ENCODE measurements at places on chromosomes 11 and 22.

GRCh38 chr11:8503910-8504364 is 90.1 kb downstream of the STK33 start:
- DNase-seq = no peak

DNA sequence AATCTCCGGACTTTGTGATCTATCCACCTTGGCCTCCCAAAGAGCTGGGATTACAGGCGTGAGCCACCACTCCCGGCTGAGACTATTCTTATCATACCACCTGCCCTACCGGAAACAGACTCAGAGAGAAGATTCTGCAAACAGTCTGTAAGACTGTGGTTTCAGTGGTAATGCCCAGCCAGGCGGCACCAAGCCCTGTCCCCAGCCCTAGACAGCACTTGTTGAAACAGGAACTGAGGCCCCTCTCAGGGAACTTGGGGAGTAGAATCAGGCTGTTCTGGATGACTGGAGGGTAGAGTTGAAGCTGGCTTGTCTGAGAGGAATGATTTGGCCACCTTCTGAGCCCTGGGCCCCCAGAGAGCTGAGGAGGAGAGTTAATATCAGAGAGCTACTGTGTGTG is 1.3 kb upstream of the INSC start:
- DNase-seq = no peak

DNA sequence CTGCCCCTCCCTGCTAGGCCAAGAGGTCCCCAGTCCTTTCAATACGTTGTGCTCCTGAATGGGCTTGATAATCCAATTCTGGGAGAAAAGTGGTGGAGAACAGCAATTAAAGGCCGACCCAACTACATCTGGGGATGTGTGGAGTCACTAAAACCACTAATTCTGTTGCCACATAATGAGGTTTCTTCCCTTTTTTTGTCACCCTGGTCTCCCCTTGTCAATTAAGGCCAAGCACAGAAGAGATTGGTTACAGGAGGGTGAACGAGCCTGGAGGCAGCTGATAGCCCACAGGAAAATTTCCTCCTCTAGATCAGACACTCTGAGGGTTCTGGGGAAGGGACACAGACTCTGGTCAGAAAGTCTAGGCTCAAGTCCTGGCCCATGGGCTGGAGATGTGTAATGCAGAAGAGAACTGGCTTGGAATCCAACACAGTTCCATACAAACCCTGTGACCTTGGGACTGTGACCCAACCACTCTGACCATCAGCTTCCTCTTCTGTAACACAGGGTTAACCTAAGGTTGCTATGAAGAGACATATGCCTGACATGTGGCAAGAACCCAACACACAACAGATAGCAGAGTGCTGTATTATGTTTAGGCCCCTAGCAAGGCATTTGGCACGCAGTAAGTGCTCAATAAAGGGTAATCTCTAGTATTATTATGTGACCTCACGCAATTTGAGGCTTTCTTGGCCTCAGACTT is 146.4 kb downstream of the CHST1 start:
- no peak for DNase-seq

GRCh38 chr22:40594346-40594745 is 42.2 kb downstream of the MRTFA start:
- no peak for DNase-seq

DNA sequence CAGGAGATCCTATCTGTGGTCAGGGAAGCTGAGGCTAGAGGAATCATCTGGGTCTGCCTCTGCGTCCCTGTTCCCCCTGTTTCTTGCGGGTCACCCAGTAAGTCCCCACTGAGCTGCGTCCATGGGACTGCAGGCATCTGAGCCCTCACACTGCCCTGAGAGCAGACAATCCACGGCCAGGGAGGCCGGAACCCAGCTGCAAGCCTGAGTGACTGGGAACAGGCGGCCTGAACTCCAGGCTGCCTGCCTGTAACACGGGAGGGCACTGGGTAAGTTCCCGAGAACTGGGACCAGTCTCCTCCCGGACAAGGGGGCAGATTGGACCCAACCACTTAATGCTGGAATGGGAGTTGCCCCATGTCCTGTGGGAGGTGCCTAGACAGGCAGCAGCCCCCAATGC is 727.4 kb downstream of the BRD1 start:
- DNase-seq = no peak

- DNase-seq = no peak
Observed at GRCh38 chr11:75445315-75445953, 12.4 kb upstream of the KLHL35 start.

DNA sequence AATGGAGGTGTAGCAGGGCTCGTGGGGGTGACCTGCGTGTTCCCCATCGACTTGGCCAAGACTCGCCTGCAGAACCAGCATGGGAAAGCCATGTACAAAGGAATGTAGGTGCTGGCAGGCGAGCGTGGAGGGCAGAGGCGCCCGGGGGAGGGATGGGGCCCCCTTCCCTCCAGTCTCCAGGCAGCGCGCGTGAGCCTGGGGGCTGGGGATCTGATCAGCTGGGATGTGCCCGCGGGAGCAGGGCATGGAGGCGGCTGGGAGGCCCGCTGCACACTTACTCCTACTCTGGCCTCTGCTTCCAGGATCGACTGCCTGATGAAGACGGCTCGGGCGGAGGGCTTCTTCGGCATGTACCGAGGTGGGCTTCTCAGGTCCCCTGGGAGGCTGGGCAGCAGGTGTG is 17.8 kb downstream of the SLC25A18 start:
- no peak for DNase-seq

- DNase-seq = no peak
Observed at GRCh38 chr11:96333191-96333719, 9.7 kb downstream of the MAML2 start.

- DNase-seq = no peak
Observed at GRCh38 chr11:77198440-77198849, 70.4 kb downstream of the MYO7A start.

GRCh38 chr22:30288419-30289140 is 725 bp downstream of the CASTOR1 start:
- DNase-seq = no peak

- DNase-seq = no peak
Observed at GRCh38 chr11:70655816-70656215, 257.5 kb downstream of the CTTN start.

Measured in NCI-H226 (cell line).